ENCODE measurements at places on chromosomes 7 and 10.

- DNase-seq, result no peak
Observed at GRCh38 chr7:38292442-38292841, 19.0 kb upstream of the TARP start.

DNA sequence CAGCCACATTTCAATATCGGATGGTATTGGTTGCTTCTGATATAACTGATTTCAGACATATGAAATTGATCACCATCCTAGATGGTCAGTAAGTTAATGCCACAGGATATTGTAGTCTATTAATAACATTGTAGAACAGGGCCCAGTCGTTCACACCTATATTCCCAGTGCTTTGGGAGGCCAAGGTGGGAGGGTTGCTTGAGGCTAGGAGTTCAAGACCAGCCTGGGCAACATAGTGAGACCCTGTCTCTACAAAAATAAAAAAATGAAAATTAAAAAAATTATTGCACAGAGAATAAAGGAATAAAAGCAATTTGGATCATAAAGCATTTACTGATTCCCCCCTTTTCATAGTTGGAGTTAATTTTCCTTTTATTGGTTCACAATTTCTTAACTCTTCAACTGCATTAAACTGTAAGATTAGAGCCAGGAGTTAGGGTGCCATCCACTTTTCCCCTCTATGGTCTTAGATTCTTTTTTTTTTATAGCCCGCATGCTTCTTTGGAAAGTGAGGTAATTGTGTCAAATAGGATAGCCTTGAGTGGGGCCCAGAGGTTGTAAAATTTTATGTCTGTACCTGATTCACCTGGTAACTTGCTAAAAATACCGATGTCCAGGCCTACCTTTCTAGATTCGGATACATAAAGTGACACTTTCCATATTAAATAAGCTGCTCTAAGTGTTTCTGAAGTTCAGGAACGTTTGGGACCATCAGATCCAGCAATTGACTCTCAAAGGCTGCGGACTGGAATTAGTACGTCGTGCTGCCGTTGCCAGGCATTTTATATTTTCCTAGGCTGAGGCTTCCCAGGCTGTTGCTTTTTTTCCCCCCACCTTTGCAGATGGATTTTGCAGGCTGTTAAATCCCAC is 24.7 kb downstream of the ADK start:
- no peak for DNase-seq

DNA sequence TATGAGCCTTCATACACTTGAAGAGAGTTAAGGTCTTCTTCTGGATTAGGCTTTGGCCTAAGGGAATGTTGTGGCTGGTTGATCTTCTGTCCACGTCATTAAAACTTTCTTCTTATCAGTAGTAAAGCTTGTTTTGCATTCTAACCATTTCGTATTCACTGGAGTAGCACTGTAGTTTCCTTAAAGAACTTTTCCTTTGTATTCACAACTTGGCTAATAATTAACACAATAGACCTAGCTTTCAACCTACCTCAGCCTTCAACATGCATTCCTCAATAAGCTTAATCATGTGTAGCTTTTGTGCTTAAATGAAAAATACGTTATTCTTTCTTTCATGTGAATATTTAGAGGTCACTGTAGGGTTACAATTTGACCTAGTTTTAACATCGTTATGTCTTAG is 42.8 kb downstream of the AKR1C8 start:
- DNase-seq, result no peak

DNA sequence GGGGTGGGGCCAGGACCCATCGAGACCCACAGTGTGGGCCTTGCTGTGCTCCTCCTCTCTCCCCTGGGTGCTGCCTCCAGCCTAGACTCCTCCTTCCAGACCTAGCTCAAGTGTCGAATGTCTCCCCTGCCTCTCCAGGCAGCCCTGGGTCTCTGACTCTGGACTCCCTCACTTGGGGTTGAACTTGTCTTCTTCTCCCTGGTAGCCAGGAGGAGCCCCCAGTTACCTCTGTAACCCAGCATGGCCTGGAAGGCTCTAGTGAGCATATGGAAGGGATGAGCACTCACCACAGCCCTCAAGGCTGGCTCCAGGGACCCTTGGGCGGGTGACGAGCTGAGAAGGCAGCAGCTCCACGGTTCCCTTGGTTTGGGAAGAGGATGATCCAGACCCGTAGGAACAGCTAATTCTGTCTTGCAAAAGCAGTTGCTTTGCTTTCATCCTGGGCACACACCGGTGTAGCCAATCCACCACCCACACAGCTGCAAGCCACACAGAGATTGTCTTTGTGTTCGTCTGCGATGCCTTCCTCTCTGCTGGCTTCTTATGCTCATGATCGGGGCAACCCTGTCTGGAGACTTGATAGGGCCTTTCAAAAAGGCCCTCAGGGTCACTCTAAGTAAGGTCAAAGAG is 52.3 kb upstream of the ANTXRL start:
- DNase-seq, result no peak

- no peak for DNase-seq
Observed at GRCh38 chr7:30255064-30255769, 29.2 kb upstream of the ZNRF2 start.

- DNase-seq, result peak; percentile 79
Observed at GRCh38 chr7:22488643-22489462, 11.1 kb downstream of the STEAP1B start.

DNA sequence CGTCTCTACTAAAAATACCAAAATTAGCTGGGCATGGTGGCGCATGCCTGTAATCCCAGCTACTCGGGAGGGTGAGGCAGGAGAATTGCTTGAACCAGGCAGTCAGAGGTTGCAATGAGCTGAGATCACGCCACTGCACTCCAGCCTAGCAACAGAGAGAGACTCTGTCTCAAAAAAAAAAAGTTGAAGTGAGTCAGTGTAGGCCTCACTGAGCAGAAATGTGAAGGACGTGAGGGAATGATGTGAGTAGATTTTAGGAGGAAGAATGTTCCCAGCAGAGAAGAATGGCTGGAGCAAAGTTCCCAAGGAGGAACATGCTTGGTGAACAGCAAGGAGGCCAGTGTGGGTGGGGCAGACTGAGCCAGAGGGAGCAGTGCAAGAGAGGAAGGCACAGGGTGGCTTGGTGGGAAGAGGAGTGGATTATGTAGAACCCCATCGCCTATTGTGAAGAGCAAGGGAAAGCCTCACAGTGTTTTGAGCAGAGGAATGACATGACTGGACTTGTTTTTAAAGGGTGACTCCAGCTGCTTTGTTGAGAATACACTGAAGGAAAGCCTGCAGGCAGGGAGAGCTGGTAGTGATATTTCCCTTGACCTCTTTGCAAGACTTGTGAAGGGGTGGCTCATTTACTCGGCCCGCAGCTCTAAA is 708.7 kb downstream of the SUGCT start:
- no peak for DNase-seq

DNA sequence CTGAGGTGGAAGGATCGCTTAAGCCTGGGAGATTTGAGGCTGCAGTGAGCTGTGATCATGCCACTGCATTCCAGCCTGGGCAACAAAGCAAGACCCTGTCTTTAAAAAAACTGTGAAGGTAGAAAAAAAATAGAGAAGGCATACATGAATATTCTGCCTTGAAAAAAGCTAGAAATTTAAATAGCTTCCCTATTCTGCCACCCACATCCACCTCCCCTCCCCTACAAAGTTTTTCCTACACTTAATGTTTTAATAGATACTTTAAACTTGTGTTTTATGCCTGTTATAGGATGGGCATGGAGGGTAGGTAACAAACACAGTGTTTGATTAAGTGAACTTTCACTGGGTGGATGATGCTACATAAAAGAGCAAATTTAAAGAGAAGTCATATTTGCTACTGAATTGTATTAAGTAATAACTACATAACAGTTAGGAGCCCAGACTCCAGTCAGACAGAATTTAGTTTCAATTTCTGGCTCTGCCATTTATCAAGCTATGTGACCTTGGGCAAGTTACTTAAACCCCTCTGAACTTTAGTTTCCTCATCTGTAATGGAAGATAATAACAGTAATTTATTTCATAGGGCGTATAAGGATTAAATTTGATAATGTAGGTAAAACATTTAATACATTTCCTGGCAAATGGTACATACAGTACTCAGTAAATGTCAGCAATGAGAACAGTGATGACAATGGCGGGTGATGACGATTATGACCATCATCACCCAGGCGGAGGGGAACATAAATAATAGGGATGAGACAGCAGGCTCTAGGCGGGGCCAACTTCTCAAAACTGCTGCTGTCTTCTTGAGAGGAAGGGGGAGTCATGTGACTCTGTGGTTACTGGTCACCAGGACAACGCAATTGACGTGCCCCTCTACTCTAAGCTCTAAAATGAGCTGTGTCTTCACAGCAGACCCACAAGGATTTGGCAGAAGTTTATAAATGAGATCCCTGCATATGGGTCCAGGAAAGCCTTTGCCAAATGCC is 15.8 kb downstream of the DNMBP start:
- no peak for DNase-seq
